ENCODE measurements at places on chromosomes 3 and 15. TPM values are rescaled to one million over a fixed set of nuclear protein-coding genes. Genes with fewer than 3 reads are reported as not detected.

DNA sequence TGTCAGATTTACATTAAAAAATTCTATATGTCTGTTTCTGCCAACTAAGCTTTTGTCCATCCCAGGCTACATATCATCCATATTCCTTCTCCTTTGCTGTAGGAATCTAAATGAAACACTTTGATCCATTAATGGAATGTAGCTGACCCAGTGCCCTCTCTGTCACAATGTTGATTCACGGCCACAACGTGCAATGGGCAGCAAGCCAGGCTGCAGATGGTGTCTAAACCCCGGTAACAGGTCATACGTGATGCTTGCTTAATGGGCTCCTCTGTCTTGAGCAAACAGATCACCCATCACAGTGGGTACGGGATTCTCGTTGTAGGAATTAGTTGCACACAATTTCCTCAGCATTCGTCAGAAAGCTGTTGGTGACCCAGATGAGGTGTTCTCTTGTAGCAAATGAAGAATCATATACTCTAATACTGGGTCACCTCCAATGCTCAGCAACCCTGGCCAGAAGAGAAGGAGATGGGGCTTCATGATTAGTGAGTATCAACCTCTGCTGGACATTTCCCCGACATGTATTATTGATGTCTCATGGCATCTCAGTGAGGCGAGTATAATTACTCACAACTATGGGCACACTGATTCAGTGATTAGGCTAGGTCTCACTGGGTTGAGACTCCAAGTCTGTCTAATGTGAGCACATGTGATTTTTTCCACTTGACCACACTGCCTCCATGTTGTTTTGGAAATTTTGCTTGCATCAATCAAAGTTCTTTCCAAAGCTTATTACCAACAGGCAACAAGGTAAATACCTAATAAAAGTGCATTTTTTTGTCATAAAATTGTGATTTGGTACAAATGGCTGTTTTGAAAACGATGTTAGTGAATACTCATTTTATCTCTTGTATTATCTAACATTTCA lies 12.9 kb upstream of the DCBLD2 start:
- DNase-seq = no peak

DNA sequence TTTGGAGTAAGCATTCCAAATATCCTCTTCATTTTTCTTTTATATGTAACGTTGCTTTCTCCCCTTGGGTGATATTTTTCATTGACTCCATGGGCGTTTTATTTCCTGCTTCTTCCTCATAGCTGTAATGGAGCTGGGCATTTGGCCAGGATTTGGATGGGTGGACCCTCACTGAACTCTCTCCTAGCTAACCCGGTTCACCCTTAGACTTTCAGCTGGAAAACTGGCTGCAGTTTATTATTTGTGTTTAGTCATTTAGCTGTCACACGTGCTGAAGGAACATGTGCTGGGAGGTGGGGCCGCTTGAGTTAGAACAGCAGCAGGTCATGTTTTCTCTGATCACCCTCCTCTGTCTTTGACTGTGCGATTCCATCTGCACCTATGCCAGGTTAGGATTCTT lies 407.6 kb downstream of the ZIC1 start:
- peak; percentile 40 for DNase-seq

DNA sequence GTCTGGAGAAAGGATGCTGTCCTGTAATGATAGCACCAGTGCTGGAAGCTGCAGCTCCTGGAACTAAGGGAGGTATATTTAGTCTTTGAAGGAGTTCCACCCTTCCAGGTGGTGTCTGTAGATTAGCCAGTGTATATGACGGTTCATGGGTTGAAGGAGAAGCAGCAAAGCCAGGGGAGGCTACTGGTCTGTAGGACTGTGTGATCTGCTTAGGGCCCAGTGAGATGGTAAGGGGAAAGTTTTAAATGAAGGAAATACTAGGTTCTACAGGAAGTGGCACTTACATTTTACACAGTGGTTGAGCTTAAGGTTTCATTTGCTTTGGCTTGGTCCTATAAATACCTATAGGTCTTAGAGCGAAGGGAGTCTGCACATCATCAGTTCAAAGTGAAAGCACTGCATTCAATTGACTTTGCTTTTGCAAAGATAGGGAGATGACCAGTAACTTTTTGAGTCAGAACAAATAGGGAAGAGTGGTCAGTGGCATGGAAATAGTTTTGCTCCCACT lies 5.6 kb downstream of the SLC25A38 start:
- no peak for DNase-seq

- DNase-seq = no peak
Observed at GRCh38 chr3:87298111-87298718, 21.8 kb upstream of the POU1F1 start.

DNA sequence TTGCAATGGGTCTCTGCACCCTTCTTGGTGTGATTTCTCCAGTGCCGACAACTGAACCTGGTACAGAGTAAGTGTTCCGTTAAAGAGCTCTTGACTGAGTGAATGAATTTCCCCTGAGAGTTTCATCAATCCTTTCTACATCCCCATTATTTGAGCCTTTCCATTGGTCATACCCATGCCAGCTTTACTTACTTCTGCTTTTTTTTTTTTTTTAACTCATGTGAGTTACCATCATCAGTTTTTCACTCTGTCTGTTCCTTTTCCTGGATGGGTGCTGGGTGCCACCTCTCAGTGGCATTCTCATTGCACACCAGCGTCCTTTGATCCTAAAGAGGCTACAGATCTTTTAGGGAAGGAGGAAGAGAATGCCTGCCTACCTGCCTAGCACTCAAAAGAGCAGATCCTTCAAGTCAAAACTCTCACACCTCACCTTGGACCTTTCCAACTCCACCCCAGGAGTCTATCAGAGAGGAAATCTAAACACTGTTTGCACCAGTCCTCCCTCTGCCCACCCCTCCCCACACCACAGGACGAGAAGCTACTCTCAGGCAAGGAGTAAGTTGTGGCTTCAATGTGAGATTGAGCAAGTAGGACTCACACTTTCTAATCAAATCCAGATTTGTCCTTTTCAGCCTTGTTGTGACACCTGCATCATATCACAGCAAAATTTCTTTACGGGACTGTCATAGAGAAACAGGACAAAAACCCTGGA lies 13.1 kb upstream of the USP3 start:
- no peak for DNase-seq

GRCh38 chr15:55628369-55628730 lies 40.2 kb upstream of the PYGO1 start:
- no peak for DNase-seq

Gene PARP3
- total RNA-seq = 9.9 TPM

Gene PLA1A
- 16.5 TPM for total RNA-seq

Gene CRYGS
- total RNA-seq = 6.2 TPM

Gene SRGAP3
- total RNA-seq = 35.5 TPM
